ENCODE measurements at places on chromosomes 12 and 14.

GRCh38 chr14:72926292-72927028, at the start of gene DCAF4:
Gene DCAF4, plus strand, starts transcription at chr14:72926464. Its CDS starts 11,515 bp downstream, at chr14:72937979.
- peak; percentile 98 for DNase-seq

DNA sequence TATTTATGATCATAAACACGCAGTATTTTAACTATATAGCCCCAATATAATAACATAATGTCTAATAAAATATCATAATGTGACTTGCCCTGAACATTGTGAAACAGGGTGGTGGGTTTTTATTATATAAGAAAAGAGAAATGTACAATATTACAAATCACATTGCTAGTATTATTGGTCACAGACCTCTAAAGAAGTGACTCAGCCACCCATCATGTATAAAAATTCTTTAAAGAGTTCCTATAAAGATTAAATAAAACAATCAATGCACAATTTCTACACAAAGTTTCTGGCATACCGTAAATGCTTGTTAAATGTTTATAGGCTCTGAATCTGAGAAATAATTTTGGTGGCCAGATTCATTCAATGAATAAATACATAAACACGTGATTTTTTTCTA, 28.9 kb downstream of the ABCC9 start:
- DNase-seq: peak; percentile 45

DNA sequence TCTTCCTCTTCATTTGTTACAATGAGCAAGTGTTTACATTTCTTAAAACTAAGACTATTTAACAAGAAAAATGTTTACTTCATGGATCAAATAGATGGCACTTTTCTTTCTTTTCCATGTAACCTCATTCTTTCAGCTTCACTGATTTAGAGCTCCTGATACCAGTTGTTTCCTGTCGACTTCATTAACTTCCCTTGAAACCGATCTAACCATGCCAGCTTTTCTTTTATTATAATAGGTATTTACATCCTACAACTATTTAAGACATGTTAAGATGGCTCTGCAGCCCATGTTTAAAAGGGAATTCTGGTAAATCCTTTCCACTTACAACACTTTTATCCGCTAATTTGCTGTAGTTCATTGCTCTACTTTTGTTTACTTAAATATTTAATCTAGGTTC, 107.3 kb upstream of the DCN start:
- DNase-seq: no peak

DNA sequence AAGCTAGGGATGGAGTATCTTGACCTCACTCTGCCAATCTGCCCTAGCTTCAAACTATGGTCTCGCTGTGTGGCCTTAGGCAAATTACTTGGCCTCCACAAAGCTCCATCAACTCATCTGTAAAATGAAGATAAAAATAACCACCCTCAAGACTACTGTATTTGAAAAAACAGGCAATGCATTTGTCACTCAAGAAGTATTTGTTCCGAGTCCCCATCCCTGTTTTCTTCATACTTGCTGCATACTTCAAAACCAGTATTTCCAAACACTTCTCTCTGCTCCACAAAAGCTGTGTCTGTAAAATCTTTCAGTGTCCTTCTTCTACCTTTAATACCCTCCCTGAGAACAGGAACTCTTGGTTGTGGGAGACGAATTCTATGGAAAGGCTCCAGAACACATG, 47.9 kb downstream of the GTF2A1 start:
- peak; percentile 11 for DNase-seq

GRCh38 chr14:95191445-95192199, 34.3 kb upstream of the DICER1 start:
- DNase-seq: no peak

GRCh38 chr14:94844593-94845152, 74.8 kb upstream of the GSC start:
- DNase-seq: no peak

DNA sequence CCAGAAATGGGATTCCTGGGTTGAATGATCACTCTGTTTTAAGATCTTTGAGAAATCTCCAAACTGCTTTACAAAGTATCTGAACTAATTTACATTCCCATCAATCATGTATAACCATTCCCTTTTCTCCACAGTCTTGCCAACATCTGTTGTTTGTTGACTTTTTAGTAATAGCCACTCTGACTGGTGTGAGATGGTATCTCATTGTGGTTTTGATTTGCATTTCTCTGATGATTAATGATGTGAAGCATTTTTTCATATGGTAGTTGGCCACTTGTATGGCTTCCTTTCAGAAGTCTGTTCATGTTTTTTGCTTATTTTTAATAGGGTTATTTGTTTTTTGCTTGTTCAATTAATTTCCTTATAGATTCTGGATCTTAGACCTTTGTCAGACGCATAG, 211.8 kb upstream of the AVPR1A start:
- peak; percentile 5 for DNase-seq

- no peak for DNase-seq
Observed at GRCh38 chr14:105891221-105891602, 364.8 kb downstream of the TMEM121 start.

GRCh38 chr14:90449411-90449810, 52.6 kb downstream of the CALM1 start:
- no peak for DNase-seq

- DNase-seq: peak; percentile 49
Observed at GRCh38 chr12:98533723-98534251, 18.4 kb downstream of the TMPO start.

DNA sequence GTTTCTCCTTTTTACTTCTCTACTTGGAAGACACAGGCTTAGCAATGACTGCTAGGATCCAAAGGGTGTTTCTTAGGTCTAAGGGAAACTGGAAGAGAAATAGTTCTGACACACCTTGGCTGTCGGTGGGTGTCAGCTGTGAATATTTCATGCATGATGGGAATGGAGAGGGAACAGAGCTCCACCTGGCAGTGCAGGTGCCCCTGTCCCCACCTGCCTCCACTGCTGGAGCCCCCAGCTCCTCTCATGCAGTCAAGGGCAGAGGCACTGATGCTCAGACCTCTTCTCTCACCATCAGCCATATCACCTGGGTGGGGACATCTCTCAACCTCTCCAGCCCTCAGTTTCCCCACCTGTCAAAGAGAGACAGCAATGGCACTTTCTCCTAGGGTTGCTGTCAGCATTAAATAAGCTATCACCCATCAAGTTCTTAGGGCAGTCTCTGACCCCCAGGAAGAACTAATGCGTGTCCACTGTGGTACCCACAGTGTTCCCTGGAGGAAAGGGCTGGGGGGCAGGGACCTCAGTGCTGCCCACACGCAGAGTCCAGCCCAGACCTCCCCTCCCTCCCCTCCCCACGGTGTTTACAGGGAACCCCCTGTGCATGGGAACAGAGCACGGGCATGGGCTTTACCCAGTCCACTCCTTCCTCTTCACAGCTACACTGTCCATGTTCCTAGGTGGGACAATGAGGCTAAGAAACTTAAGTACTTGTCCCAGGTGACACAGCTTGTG, 69.1 kb downstream of the C14orf132 start:
- DNase-seq: no peak

- DNase-seq: no peak
Observed at GRCh38 chr14:74754157-74754556, 9.0 kb upstream of the YLPM1 start.

GRCh38 chr14:61593330-61593729, 102.0 kb upstream of the HIF1A start:
- no peak for DNase-seq

DNA sequence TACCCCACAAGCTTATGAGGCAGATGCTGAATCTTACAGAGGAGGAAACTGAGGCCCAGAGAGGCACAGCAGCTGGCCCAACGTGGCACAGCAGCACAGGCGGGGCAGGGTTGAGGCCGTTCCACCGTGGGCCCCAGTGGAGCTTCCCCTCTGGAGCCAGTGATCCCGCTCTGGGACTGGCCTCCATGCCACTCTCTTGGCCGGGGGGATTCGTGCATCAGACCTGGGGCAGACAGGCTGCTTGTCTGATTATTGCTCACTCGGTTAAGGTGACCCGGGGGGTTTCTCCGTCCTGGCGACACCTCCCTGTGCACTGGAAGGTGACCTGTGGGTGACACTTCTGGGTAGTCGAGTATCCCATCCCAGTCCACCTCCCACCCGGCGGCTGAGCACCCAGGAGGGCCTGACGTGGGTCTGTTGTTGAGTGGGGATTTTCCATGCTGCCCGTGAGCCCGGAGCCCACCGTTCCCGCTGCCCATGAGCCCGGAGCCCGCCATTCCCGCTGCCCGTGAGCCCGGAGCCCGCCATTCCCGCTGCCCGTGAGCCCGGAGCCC, 27.8 kb downstream of the NOC4L start:
- no peak for DNase-seq

GRCh38 chr14:96986256-96987085, 189.3 kb downstream of the VRK1 start:
- no peak for DNase-seq

DNA sequence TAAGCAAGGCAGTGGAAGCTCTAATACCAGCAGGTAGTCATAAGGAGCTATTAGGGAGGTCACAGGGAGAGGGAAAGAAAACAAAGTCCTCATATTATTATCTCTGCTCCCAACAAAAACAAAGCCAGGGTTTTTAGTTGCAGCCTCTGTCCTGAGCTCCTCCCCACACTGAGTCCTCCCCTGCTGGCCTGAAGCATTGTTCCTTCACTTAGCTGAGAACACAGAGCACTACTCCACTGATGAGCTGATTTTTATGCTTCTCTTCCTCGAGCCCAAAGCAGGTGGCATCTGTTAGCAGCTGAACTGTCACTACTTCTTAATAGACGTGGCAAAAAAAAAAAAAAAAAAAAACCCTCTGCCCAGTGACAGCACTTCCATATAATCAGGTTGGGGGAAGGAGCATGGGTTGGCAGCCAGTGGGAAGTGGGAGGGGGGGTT, 10.5 kb upstream of the STAC3 start:
- DNase-seq: no peak

GRCh38 chr14:94619297-94619696, 7.1 kb downstream of the SERPINA3 start:
- DNase-seq: no peak

DNA sequence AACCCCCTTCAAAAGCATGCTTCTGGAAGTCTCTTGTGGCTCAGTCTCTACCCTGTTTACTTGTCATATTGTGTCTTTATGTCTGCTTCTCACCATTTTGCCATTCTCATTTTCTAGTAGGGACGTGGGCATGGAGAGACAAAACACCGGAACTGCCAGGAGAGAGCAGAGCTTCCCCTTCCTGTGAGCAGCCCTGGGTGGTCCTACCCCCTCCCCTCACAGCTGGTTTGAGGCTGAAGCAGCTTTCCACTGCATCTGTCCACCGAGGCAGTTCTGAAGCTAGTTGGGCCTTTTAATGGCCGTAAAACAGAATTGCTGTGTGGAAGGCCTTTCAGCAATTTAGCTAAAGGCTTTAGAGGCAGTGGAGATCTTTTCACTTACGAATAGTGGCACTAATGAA, 77.0 kb downstream of the PELI2 start:
- no peak for DNase-seq

GRCh38 chr12:47903927-47904712, 674 bp downstream of the VDR start:
- peak; percentile 77 for DNase-seq

DNA sequence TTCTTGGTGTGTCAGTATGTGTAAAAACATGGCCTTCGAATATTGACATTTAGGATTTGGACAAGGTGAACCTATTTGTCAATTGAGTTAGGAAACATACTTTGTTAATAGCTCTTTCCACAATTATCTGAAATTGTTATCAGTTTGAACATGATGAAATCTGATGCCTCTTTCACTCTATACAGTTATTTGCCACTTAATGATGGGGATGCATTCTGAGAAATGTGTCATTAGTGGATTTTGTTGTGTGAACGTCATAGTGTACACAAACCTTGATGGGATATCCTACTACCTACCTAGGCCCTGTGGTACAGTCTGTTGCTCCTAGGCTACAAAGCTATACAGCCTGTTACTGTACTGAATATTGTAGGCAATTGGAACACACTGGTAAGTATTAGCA, 4.8 kb downstream of the TULP3 start:
- no peak for DNase-seq

DNA sequence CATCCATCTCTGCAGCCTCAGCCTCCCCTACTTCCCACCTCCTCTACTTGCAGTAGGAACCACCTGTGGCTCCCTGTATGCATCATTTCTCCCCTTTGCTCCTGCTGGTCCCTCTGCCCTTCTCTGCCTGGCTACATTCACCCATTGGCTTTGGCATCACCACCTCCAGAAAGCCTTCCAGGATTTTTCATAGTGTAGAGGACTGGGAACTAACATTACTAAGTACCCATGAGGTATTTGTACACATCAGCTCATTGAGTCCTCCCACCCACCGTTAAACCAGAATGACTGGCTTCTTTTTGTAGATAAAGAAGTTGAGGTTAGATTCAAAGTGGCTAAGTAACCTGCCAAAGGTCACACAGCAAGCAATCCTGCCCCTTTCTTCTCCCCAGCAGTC, 17.1 kb downstream of the SYNE3 start:
- DNase-seq: no peak

DNA sequence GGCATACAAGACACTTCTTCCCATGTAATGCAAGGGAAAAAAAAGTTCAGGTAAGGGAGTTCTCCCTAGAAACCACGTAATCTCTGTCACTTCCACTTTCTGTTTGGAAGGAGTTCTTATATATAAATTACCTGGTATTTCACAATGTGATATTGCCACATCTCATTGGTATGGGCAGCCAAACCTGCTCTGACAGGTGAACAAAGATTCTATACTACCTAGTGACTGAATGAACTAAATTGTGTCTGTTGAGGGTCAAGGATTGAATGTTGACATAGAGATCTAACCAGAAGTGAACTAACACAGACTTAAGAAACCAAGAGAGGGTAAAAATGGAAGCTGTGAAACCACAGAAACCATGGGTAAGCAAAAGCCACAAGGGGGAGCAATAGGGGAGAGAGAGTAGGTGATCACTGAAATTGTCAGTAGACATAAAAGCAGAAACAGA, 161.3 kb downstream of the RPL10L start:
- DNase-seq: no peak

DNA sequence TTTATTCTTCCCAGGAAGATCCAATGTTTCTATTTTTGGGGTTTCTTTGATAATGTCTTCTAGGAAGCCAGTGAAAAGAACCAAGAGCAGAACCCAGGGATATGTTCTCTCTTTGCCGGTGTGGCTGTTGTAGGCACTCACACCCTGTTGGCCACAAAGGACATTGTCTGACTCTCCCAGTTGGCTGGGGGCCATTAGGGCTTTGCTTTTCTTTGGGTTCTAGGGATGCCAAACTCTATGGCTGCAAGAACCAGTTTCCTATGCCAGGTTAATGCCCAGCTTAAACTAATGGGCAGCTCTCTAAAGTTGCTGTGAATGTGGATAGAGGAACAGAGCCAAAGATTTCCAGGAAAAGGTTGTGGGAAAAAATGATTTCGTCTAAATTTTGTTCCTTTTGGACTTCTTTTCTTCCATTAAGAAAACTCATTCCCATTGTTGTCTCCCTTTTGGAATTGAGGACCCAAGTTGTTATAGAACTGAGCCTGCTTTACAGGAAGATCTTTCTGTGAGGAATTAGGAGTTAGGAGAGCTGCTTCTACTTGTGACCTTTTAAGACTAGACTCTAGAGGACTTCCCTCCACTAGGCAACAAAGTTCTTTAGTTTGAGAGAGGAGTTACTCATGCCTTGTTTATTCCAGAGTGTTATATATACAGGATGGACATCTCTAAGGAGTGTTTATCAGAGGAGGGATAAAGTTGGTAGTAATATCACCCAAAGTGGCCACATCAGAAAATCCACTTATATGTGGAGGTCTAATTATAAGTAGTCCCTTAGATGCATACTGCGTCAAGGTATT, 13.1 kb downstream of the COPZ1 start:
- DNase-seq: no peak

- DNase-seq: no peak
Observed at GRCh38 chr12:104351057-104351983, 47.8 kb downstream of the EID3 start.

GRCh38 chr12:67802731-67803130, 154.2 kb downstream of the DYRK2 start:
- no peak for DNase-seq
